H54 (cell line): ENCODE measurements at places on chromosomes 5 and 9.

- no peak for DNase-seq
Measured at GRCh38 chr9:37968228-37968701, 64.3 kb upstream of the SLC25A51 start.

DNA sequence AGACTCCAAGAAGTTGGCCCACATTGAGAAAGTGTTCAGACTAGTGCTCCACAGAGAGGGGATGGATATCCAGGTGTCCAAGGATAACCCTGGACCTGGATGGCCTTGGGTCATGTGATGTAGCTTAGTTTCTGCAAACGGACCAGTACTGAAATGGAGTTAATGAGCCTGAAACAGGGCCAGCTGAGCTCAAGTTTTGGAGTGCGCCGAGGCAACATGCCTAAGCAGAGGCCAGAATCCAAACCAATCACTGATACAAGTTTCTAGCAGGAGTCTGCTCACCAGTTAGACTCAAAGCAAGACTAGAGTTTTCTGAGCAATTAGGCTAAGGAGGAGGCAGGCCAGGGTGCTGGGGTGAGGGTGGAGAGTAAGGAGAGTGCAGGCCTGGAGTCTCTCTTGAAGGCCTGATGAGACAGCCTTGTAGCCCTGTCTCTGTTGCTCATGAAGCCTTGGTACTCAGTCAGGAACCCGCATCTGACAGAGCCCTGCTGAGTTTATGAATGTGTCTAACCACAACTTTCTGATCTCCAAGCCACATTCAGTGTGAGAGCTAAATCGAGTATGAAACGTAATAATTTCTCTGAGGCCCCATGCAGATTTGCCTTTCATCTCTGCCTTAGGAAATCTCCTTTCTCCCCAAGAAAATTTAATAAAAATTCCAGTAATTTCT lies 68.9 kb upstream of the EQTN start:
- no peak for DNase-seq

GRCh38 chr5:76162335-76162734 lies 79.2 kb downstream of the SV2C start:
- no peak for DNase-seq

GRCh38 chr5:78570646-78571045 lies 77.9 kb downstream of the LHFPL2 start:
- DNase-seq = no peak

DNA sequence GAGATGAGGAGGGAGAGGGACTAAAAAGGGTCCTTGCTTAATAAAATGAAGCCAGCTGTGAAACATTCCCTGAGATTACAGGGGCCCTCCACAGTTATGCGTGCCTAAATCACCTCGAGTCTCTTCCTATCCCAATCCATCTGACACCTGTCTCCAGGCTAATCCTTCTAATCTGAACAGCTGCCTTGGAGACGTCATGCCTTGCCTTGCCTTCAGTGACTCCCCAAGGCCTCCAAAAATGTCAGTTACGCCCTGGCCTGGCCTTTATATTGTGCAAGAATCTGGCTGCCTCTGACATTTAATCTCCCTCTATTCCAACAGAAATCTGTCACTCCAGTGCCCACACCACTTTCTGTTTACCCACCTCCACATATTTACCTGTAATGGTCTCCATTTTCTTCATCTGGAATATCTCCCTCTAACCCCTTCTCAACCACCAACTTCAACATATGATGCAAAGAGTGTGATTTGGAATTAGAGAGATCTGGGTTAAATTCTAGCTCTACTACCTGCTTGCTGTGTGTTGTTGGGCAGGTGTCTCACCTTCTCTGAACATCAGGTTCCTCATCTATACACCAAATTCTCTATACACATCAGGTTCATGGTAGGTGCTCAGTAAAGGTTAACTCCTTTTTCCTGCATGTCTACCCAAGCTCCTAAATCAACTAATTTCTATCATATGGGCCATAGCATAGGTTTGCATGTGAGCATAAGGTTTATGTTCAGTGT lies 57.9 kb downstream of the PTCD2 start:
- no peak for DNase-seq

GRCh38 chr9:83936523-83936922 lies 15.3 kb upstream of the KIF27 start:
- no peak for DNase-seq

DNA sequence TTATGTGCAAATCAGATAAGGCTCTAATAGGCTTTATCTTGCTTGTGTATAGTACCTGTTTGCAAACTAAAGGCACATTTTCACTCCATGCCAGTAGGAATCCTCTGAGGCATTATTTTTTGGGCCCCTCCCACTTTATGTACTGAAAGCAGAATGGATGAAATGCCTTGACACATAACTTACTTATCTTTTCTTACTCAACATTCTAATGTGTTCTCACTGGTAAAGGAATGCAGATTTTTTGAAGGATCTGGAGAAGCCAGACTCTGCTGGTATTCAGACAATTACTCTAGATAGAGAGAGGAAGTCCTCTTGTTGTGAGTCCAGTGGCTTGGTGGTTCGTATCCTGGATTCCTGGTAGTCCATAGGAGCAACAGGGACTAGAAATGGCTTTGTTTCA lies 336.7 kb downstream of the CCDC171 start:
- DNase-seq = no peak

DNA sequence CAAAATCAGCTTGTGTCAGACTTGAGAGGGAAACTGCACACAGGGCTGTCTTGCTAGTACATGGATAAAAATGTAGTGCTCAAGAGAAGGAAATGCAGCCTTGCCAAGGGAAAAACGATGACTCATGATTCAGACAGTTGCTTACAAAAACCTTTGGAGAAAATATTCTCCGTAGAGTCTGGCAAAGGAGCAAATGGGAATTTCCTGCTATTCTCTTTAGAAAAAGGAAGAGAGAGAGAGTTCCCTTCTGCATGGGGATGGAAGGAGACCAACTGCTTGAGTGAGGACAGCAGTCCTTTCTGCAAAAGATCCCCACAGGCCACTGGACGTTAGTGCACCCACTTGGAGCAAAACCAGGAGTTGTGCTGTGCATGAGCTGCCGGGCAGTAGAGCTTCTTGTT lies 7.6 kb downstream of the IFNB1 start:
- DNase-seq = peak; percentile 30

DNA sequence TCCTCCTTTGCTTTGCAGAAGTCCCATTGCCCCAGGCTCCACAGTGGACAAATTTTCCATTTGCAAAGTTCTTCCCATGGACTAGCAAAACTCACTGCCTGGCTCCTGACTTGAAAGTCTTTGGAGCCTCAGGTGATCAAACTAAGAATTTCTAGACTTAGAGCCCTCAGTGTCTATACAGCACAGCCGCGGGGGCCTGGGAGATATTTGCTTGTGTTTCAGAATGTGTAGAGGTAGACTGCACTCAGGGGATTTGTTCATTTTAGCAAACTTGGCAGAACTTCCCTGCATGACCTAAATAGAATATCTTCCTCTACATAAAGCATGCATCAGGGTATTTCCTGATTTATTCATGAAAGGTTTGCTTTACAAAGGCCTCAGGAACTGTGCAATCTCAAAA lies 384.2 kb upstream of the ZNF462 start:
- DNase-seq = no peak

GRCh38 chr5:169880012-169880663 lies 100.2 kb downstream of the INSYN2B start:
- DNase-seq = no peak

DNA sequence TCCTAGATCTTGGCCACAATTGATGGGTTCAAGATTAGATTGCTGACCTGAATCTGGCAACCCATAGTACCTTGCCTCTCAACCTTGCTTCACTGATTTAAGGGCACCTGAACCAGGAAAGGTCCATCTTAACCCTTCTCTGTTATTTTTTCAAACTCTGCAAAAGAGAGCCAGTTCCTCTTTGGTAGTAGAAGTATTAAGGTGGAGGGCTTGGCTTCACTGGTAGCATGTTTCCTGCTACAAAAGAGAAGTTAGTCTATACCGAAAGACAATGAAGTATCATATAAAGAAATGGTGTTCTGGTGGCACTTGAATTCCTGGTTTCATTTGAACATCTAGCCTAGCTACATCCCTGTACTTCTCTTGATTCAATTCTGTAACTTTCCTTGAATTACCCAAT lies 8.5 kb downstream of the ALG2 start:
- no peak for DNase-seq

DNA sequence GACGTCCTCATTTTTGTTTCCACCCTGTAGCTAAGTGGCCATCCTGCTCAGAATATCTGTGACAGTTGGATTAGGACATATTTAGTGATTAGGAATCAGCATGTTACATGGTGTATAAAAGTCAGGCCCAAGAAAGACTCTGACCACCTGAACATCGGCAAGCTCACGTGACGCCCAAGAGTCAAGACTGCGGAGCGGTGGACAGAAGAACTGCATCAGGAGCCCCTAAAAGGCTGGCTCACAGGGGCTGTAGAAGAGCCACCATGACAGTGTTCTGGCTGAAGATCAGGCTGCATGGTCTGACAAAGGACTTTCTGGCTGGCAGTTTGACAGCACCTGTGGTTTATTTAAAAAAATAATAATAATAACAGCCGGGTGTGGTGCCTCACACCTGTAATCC lies 185.3 kb downstream of the AUH start:
- no peak for DNase-seq

GRCh38 chr5:180071531-180072255 lies at the start of gene RNF130:
RNF130 (minus strand) TSS chr5:180071759; CDS start chr5:180071702, 57 bp downstream.
- peak; percentile 91 for DNase-seq

DNA sequence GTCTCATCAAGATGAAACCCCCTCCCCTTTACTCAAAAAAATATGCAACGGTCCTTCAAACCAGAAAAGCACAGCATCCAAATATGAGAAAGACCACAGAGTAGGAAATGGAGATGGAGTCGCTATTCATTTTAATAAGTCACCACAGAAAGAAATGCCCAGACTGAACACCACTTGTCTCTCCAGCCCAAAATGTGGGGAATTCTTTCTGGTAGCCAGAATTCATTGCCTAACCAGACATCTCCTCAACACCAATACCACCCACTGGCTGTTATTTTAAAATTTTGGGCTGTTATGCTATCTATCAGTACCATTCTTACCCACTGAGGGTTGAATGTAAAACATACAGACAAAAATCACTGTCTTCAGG lies 100.1 kb downstream of the SUSD1 start:
- DNase-seq = no peak

DNA sequence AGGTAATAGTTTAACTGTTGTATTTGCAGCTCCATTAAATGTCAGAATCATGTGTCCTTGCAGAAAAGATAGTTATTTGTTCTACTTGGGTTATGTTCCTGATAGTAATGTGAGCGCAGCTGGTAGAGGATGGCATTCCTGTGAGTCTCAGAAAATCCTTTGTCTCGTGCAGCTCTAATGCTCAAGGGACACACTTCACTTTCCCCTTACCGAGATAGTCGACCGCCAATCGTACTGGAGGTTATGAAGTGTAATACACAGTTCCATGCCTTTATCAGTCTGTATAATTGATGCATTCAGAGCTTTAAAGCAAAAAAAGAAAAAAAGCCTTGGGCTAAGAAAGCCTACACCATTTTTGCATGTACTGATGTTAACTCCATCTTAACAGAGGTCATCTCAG lies 60.2 kb upstream of the SRP19 start:
- DNase-seq = no peak

DNA sequence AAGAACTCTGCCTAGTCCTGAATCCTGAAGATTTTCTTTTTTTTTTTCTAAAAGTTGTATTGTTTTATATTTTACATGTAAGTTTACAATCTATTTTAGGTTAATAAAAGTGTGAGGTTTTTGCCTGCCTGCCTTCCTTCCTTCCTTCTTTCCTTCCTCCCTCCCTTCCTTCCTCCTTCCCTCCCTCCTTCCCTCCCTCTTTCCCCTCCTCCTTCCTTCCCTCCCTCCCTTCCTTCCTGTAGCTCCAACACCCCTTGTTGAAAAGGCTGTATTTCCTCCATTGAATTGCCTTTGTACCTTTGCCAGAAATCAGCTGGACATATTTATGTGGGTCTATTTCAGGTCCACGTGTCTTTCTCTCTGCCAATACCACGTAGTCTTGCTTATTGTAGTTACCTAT lies 46.6 kb downstream of the CACNA1B start:
- no peak for DNase-seq

DNA sequence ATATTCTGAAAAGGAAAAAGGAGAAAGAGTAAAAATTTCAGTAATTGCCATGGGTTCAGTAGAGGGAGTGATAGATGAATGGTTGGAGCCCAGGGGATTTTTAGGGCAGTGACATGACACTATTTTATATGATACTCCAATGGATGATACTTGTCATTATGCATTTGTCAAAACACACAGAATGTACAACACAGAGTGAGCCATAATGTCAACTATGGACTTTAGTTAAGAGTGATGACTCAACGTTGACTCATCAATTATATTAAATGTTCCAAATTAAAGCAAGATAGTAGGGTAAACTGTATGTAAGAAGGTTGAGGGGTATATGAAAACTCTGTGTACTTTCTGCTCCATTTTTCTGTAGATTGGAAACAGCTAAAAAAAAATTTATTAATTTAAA lies 586.4 kb downstream of the TAF11L14 start:
- DNase-seq = no peak

DNA sequence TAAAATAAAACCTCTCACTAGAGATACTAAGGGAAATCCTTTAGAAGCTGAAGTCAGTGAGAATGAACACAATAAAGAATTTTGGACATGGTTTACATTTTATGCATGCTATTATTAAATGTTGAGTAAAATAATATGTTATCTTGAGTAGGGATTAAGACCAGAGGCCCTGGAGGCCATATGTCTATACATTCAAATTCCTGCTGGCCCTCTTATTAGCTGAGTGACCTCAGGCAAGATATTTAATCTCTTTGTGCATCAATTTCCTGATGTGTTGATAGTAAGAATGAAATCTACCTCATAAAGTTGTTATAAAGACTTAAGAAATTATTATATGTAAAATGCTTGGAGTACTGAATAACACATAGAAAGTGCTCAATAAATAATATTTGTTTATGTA lies 281.1 kb upstream of the KLF4 start:
- no peak for DNase-seq

- no peak for DNase-seq
Measured at GRCh38 chr5:164651546-164652275, 1146.3 kb downstream of the MAT2B start.

DNA sequence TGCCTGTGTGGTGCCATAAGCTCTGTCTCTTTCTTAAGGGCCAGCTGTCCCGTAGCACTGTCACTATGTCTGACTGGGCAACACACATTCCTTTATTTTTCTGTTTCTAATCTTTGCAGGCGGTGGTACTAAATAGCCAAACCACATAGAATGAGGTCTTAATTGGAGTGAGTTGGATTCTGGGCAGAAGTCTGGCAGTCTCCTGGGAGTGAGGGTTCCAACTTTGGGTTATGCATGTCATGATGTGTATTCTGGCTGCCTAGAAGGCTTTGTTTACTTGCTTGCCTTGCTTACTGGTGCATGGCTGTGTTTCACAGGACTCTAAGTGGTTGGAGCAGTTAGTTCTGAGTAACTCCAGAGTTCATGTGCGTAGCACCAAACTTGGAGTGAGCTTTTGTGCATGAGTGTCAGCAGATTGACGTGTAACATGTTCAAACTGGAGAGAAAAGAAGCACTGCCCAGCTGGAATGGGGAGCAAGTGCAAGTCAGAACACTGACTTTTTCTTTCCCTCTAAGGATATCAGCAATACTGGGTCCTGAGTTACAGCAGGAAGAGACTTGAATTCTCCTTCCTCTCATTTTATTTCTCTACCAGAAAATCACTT lies 185.8 kb downstream of the PCSK1 start:
- no peak for DNase-seq

GRCh38 chr9:71681104-71681707 lies 87.1 kb downstream of the CEMIP2 start:
- no peak for DNase-seq

- no peak for DNase-seq
Measured at GRCh38 chr9:6640268-6641051, 5.1 kb downstream of the GLDC start.

GRCh38 chr5:17308326-17309065 lies 91.1 kb downstream of the BASP1 start:
- no peak for DNase-seq
